ENCODE measurements at places on chromosomes 16 and 17.
A peak's percentile ranks its signal among the peaks of the same experiment; 100 is the strongest.

DNA sequence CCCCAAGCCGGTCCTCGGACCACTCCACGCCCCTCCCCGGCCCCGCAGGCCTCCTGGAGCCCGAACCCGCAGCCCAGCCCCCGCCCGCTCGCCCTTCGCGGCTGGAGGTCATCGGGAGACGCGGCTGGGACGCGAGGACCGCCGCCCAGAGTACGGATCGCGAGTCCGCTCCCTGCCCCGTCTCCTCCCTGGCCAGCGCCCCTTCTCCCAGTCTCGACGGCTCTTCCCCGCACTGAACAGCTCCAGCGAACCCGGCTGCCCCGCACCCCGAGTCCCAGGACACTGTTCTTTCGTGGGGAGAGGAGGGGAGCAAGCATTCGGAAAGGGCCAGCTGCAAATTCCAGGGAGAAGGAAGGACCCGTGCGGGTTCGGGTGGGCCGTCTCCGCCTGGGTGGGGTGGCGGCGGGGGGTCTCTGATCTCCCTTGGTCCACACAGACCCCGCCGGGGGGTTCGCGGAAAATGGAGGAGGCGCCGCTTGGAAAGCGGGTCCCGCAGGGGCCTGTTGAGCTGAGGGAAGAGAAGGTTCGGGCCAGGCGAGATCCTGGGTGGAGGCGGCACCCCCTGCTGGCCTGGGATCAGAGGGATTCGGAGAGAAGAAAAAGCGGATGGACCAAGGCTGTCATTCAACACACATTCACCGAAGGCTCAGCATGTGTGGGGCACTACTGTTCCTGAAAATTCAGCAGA, 632 bp upstream of the RTN4RL1 start:
- peak; percentile 48 for DNase-seq

GRCh38 chr16:10590342-10590741, 9.9 kb upstream of the EMP2 start:
- DNase-seq = no peak

GRCh38 chr17:62627904-62628633, 599 bp downstream of the MRC2 start:
- DNase-seq = no peak

GRCh38 chr16:21719283-21719682, 55.5 kb downstream of the OTOA start:
- no peak for DNase-seq

DNA sequence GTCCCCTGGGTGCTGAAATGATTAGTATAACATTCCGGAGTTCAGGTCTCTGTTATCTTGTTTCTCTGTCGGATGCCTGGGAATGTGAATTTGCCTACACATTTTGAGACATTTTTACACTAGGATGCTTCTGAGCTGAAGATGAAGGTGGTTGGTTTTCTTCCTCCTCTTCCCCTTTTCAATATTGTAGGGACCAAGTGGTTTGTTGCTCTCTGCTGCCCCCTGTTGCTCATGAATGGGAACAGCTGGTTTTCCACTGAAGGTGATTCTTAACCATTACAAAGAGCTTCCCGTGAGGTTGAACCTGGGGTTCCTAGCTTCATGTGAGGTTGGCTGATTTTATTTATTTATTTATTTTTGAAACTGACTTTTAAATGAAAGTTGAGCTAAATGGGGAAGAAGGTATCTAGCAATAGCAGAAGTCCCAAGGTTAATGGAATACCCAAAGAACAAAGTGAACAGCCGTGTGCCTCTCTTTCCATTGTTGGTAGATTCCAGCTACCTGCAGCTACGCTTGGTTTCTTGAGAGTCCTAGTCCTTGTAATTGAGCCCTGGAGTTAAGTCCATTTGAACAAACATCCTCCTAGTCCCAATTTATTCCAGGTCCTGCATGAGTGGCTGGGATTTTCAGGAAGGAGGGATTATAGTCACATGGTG, 983.9 kb upstream of the EEF2KMT start:
- peak; percentile 61 for DNase-seq

DNA sequence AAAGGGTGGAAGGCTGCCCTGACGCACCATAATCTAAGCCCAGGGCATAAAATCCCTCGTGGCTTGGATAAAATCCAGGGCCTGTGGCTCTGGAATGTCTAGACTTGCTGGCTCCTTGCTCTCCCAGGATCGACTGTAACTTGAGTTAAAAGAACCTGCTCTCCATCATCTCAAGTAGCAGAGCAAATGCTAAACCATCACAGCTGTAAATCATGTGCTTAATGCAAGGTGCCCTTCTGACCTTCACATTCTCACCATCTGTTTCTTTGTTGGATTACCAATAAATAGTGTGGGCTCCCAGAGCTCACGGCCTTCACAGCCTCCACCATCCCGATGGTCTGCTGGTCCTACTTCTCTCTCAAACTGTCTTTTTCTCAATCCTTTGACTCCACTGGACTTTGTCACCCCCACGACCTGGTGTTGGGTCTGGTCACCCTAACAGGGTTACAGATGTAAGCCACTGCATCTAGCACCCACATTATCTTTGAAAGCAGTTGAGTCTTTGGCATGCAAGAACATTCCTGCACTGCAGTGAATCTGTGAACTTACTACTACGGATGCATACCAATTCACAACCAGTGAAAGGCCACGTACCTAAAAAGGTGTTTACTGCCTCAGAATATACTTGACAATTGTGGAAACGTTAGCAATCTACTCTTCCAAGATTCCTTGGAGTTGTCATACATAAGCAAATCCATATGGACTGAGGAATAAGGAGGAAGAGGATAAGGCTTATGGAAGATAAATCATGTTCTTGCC, 15.3 kb downstream of the RSL1D1 start:
- DNase-seq = no peak

- no peak for DNase-seq
These were observed 55.7 kb downstream of the SOX9 start for GRCh38 chr17:72176516-72176851.

GRCh38 chr17:58577696-58578095, 63.3 kb upstream of the MTMR4 start:
- DNase-seq = peak; percentile 75

DNA sequence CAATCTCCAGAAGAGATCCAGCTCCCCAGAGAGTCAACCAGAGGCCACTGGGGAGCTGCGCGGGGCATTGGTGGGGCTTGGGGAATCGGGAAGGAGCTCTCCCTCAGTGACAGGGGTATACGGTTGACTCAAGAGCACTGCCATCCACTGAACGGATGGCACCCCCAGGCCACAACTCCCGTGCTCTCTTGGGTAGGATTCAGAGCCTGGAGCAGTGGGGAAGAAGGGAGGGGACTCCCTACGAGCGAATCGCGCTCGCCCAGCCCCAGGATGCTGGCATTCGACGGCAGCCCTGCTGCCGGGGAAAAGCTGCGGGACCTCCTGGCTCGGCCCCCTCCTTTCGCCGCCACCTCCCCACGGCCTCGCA, 473 bp upstream of the TPPP3 start:
- no peak for DNase-seq

DNA sequence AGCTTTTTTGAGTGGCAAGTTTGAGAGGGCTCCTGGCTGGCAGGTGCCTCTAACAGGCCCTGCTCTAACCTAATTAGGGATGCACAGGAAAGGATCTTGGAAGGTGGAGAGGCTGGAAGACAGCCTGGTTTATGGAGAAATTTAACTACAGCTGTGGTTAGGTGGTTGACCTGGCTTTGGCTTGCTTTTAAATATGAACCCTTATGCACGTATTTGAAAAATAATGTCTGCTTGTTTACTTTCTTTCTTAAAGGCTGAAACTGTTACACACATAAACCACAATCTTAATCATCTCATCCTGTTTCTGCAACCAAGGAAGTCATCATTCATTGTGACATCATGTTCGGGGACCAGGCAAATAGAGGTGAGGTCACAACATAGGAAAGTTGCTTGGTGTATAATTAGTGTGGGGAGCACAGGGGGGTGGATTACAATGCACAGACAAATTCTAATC, 23.1 kb upstream of the DHRS13 start:
- DNase-seq = no peak

DNA sequence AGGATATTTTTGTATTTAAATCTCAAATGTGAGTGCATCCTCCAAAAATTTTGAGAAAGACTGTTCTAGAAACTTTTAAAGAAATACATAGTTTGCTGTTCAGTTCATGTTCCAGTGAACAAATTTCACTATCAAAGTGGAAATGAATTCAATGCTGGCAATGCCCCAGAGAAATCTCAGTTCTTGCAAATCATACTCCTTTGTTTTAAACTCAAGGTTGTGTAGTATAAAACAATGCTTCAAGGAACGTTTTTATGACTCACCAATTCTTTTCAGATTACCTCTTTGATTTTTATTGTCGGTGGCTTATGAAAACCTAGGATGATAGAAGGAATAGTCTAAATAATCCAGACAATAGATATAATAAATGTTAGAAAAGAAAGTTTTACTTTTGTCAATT, 17.6 kb downstream of the LPCAT2 start:
- DNase-seq = no peak

DNA sequence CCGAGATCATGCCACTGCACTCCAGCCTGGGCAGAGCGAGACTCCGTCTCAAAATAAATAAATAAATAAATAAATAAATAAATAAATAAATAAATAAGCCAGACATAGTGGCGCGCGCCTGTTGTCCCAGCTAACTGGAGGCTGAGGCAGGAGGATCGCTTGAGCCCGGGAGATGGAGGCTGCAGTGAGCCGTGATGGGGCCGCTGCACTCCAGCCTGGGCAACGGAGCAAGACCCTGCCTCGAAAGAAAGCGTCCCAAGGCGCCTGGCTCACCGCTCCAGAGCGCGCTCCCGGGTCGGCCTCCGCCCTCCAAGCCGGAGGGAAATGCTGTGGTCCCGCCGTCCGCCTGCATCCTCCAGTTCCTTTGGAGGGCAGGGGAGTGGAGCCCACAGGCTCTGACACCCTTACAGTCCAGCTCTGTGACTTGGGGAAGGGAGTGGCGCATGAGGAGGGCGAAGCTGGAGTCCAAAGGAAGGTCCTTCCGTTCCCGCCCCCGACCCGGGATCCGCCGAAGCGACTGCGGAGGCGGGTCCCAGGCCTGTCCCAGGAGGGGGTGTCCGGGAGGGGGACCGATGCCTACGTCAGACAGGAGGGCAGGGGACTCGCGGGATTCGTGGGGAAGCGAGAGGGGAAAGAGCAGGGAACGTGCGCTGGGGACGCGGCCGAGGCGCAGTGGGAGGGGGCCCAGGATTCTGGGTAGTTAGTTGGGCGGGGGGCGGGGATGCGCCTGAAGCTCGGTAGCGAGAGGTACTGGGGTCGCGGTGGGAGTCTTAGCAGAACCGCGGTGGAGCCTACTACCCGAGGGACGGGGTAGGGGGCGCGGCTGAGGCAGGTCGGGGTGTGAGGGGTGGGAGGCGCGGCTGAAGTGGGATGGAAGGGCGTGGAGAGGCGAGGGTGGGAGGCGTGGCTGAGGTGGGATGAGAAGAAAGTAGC, 8.4 kb upstream of the TRPV2 start:
- DNase-seq = no peak

GRCh38 chr16:2675714-2676113, 6.6 kb upstream of the KCTD5 start:
- DNase-seq = no peak

DNA sequence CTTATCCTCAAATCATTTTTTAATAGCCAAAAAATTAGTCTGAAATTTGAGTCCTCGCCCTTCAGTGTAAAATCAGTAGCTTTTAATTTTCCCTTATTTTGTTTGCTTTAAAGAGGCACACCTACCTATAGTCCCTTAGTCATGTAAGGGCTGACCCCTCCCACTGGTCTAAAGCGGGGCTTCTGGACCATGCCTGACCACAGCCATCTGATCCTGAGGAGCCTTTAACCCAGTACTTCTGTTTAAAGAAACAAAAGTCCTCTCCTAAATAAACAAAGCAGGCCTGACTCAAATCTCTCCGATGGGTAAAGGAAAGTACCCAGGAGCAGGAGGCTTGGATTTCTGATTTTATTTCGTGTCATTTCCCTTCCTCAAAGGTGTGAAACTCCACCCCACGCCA, 92.0 kb upstream of the CCL2 start:
- DNase-seq = no peak

DNA sequence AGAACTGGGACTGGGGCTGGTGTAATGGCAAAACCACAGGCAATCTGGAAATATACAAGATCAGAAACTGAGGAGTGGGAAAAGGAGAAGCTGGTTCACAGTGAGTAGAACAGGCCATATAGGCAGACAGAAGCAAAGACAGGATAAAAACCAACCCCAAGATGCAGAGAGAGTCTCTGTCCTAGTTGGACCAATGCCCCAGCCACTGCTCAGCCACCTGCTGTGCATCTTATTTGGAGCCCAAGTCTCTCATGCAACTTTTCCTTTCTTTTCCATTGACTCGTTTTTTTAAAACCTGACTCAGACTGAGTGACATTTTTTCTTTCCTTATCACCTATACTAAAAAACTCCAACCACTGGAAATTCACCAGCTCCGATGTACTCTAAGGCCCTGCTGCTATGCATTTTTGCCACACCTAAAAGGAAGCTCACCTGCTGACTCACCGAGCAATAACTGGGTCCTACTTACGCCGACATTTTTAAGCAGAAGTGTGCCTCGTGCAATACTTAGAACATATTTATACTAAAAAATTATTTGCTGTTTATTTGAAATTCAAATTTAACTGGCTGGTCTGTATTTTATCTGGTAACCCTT, 100.8 kb upstream of the XYLT1 start:
- no peak for DNase-seq

GRCh38 chr17:78986048-78986648, 6.4 kb upstream of the LGALS3BP start:
- peak; percentile 78 for DNase-seq

DNA sequence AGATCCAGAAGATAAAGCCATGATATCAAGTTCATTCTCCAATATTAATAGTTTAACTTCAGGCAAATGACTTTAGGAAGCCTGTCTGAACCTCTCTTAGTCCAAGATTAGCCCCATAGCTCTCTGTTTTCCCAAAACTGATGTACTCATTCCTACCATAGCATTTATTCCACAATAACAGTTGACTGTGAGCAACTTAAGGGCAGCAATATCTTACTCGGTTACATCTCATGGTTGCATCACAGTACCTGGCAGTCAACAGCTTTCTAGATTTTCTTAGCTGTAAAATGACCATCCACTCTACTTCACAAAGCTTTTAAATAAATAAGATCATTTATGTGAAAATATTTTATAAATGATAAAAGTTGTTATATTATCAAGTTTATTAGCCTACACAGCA, 58.2 kb upstream of the STAC2 start:
- DNase-seq = no peak

- DNase-seq = no peak
These were observed 39.8 kb downstream of the SDK2 start for GRCh38 chr17:73604476-73604875.

DNA sequence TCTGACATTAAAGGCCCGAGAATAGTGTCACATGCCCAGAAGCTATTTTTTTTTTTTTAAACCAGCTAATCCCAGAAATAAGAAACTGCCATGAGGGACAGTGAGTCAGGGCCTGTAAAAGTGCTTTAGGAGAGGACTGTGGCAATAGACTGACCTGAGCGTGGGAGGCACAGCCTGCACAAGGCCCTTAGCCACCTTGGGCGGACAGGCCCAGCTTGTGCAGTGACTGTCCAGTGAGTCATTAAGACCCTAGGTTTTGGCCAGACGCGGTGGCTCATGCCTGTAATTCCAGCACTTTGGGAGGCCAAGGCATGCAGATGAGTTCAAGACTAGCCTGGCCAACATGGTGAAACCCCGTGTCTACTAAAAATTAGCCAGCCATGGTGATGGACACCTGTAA, 343.0 kb upstream of the ZFHX3 start:
- DNase-seq = no peak

- DNase-seq = no peak
These were observed 483.5 kb downstream of the CDH13 start for GRCh38 chr16:83110269-83110668.

GRCh38 chr17:10550014-10550413, 556 bp upstream of the MYH2 start:
- no peak for DNase-seq

GRCh38 chr16:81657781-81658180, 121.3 kb upstream of the PLCG2 start:
- DNase-seq = no peak
